ENCODE measurements at places on chromosomes 13 and 19.
A peak's percentile ranks its signal among the peaks of the same experiment; 100 is the strongest.

DNA sequence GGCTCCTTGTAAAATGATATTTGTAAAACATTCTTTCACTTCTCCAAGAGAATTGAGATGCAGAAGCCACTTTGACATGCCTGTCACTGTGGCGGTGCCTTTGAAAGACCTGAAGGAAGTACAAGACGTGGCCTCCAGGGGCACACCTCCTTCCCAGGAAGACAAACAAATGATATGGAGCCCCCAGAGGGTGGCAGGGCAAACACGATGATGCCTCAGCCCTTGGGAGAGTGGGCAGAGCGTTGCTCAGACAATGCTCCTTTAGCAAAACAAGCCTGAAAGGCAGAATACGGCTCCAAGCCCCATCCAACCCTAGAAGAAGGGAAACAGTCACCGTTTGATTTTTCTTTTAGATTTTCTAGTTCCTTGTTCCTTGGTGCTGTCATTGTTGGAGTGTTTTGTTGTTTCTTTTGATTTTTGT lies 9.2 kb upstream of the ATP12A start:
- no peak for DNase-seq

DNA sequence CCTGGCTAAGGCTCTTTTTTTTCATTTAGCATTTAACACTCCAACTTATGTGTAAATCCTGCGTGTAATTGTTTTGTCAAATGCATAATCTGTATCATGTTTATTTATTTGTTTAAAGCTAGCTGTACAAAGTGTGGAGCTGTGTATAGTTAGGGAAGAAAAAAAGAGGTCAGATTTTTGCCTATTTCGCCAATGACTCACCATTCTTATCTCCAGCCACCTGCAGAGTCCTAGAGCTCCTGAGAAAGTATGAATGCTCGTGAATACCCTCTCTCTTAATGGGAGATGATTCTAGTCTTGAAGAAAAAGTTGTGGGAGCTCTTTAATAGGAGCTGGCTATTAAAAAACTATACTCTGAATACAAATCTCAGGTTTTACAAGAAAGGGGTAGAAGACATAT lies 778.8 kb upstream of the SLITRK5 start:
- no peak for DNase-seq

DNA sequence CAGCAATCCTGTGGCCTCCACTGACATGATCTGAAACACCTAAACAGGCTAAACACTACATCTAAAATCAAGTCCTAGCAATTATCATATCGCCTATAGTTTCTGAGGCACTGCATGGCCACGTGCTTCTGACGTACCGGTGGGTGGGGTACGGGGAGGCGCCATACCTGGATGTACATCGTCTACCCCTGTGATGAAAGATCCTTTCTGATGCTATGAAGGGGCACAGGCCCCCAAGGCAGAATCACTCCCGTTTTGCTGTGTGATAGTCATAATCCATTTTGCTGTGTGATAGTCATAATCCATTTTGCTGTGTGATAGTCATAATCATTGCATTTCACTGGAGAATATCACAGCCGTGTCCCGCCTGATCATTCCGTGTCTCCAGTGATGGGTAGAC lies 118.7 kb upstream of the SOX1 start:
- DNase-seq, result no peak

DNA sequence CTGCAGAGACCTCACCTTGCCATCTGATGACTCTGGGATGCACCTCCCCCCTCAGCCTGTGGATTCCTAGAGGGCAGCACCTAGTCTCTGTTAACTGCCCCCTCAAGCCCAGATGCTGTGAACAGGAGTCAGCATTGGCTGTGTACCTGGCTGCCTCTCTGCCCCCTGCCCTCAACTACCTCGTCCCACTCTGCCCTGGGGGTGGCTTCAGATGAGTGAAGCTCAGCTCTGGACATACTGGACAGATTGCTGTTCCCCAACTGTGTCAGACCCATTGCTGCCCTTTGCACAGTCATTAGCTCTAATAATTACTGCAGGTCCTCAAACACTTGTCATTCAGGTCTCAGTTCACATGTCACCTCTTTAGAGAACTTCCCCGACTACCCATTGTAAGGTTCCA lies 182.1 kb upstream of the TSHZ3 start:
- no peak for DNase-seq

DNA sequence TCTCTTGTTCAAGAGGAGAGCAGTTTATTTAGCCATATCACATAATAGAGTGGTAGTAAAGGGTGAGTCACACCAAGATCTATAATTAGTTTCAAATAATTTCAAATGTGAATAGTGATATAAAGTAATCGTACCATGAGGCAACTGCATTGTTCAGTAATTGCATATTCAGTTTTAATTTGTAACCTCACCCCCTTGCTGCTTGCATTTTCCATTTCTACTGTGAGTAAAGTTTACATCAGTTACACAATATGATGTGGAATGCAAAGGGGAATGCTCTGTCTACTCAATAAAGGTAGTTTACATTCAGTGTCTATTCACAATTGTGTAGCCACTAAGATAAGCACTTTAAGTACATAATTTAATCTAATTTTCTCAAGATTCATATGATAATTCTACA lies 1695.7 kb upstream of the SPRY2 start:
- no peak for DNase-seq

DNA sequence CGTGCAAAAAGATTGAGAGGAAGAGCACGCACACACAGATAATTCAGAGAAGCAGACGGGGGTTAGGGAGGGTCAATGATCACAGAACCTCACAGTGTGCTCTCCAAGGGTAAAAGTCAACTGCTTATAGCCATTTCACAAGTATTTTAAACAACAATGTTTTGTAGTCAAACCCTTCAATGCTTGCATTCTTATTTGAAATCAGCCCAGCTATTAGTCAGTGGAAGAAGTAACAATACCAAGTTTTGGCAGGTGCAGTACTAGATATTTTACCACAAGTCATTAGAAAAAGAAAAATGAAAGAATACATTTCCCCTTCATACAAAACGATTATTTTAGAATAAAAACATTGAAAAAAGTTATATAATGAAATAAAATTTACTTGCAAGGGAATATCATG lies 2.6 kb downstream of the CSNK1A1L start:
- DNase-seq, result no peak

DNA sequence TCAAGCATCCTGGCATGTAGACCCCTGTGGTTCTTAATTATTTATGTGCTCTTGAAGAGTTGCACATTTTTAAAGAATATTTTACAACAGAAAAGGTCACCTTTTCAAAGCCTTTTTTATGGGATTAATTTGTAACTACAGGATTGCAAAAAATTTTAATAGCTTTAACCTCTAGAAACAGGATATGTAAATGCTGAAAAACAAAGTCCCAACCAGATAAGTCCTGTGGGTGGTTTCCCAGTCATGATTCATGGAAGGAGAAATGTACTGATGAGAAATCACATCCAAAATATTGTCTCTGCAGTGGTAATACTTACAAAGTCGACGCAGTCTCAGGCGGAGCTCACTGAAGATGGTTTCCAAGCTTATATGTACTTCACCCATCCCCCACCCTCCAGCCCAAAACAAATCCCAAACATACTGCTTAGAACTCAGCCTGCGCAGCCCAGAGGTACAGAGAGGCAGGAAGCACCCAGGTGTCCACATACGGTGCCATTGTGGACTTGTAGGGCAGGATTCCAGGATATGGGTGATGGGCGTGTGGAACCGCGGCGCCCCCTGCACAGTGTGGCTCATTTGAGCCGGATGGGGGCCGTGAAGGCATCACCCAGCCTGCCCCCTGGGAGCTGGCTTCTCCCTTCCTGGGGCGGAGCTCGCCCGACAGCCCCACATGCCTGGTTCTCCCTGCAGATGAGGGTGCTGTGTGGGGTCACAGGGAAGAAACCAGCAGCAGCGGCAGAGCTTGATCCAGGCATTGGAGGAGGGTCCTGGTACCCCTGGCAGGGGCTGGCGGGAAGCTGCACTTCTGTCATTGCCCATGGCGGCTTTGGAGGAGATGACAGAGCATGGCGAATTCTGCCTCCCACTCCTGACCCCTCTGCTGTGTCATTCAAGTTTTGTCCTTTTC lies 101.2 kb downstream of the ATP11A start:
- DNase-seq, result no peak

DNA sequence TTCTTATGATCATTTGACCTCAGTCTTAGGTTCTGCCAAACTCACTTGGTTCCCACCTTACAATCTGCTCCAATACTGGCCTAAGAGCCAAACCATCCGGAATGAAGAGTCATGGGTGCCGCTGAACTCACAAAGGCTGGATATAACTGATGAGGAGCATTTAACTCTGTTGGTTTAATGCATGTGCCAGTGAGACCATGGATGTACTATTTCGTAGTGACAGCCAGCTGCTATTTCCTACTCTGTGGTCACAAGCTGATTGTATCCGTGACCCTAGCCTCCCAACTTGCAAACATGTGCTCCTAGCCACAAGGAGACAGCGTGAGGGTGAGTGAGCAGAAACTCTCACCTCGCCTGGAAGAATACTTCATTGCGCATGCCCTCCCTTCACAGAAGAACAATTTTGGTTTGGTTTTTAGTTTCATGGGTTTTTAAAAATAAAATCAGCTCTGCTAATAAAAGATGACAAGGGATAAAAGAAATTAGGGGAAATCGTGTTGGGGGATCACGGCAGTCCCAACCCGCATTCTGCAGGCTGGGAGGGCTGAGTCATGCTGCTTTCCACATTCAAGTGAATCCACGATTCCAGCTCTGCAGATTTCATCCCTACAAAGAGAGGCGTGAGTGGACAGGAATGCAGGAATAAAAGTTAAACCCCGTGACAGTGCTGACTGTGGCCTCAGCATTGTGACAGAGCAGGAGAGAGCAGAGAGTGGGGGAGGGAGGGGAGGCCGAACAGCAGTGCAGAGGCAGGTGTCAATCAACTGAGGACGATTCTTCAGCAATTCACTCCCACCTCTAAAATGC lies 66.8 kb upstream of the RAP2A start:
- no peak for DNase-seq

- peak; percentile 68 for DNase-seq
Measured at GRCh38 chr19:40716031-40716481, 630 bp downstream of the COQ8B start.

DNA sequence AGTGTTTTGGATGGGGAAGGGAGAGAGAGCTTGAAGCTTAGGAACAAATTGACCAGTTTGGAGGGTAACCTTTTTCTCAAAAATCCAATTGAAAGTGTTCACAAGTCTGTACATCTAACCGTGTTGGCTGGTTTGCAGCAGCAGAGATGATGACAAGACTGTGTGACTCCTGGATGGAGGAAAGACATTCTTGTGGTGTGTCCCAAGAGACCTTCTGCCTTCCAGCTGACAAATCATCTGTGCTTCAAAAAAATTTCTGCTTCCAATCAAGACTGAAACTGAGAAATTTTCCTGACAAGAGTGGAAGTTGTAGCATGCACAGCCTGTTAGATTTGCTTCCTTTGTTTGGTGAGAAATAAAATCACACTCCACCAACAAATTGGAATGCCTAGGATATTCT lies 56.2 kb downstream of the LACC1 start:
- no peak for DNase-seq

GRCh38 chr13:110424569-110425443 lies 117.7 kb downstream of the COL4A2 start:
- DNase-seq, result no peak

DNA sequence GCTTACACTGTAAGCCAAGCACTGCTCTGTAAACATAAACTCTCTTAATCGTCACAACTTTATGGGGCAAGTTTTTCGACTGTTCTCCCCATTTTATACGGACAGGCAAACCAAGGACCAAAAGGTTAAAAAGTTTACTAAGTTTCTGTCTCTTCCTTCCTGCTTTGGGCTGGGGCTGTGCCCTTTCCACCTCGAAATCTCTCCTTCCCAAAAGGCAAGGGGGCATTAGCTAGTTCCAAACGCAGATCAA lies 2.2 kb downstream of the JUND start:
- DNase-seq, result no peak

- no peak for DNase-seq
Measured at GRCh38 chr19:46571495-46571894, 29.6 kb upstream of the CALM3 start.

- DNase-seq, result peak; percentile 14
Measured at GRCh38 chr13:44088991-44089413, 209.3 kb downstream of the LACC1 start.

DNA sequence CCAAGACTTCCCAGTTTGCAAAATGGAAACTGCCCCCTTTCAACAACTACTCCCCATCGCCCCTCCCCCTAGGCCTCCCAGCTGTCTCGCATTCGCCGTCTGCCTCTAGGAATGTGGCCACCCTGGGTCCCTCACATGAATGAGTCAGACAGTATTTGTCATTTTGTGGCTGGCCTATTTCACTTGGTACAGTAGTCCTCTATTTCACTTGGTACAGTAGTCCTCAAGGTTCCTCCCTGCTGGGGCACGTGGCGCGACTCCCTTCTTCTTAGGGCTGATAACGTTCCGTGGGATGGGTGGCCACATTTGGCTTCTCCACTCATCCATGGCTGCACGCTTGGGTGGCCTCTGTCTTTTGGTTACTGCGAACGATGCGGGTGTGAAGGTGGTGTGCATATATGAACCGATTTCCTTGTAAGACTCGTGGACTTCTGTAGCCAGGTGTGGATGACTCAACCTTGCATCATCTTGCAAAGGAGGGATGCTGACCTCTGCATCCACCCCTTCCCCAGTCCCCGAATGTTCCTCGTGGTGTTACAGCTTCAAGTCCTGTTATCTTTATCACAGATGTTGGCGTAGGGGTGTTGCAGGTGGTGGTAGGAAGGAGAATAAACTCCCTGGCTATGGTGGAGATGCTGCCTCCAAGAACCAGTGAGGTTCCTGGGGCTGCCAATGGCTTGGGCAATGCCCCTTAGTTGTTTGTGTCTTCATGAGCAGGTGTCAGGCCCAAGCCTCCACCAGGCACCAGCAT lies 112.1 kb upstream of the SOX1 start:
- DNase-seq, result no peak

GRCh38 chr13:21341637-21342422 lies 117.3 kb downstream of the ZDHHC20 start:
- no peak for DNase-seq

DNA sequence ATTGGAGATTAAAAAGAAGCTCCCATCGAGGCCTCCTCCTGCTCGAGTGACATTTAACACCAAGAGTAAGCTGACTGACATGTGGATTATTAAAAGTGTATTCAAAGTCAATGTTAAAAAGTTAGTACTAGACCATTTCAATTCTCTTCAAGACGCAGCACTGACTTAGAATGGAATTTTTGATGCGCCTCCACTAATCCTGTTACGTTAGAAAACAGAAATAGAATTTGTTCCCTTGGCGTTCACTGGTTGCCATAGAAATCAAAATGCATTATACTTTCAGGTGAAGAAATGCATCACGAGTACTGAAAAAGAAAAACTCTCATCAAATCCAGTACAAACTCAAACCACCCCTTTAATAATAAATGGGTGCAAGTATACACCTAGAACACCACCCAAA lies 42.2 kb downstream of the BRD4 start:
- DNase-seq, result no peak

DNA sequence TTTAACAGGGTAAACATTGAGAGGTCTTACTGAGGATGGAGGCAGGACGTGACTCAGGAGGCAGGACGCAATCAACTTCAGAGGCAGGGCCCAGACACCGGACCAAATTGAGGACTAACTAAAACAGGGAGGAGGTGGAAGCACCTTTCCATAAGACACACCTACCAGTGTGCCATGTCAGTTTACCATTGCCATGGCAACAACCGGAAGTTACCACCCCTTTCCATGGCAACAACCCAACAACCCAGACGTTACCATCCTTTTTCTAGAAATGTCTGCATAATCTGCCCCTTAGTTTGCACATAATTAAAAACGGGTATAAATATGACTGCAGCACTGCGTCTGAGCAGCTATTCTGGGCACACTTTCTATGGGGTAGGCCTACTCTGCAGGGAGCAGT lies 53.5 kb upstream of the SOX21 start:
- DNase-seq, result no peak
